Activated CD4-positive, CD25-positive, alpha-beta regulatory T cell treated with anti-CD3 and anti-CD28 coated beads, Interleukin-2, amount 50 U/mL, for 24 hours (primary cell): ENCODE measurements at places on chromosomes 7 and 10.
A peak's percentile ranks its signal among the peaks of the same experiment; 100 is the strongest.

GRCh38 chr10:96229568-96230030 is 41.8 kb downstream of the BLNK start:
- ATAC-seq, result peak; percentile 60

DNA sequence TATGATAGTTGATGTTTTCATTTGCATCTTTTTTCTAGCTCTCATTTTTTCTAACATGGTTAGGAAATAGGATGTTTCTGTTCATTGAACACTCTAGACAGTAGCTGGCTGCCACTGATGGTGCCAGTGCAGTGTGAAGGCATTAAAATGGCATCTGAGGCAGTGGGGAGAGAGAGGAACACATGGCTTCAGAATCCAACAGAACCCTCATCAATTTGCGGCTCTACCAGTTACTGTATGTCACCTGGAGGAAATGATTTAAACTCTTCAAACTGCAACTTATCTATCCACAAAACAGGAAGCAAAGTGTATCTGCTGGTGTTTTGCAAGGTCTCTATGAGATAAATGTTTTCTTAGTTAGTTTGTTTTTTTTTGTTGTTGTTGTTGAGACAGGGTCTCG is 305.2 kb upstream of the PRKCQ start:
- ATAC-seq, result no peak

- no peak for ATAC-seq
Measured at GRCh38 chr10:65213170-65213569, 1692.0 kb downstream of the REEP3 start.

GRCh38 chr7:4281231-4281993 is 400.7 kb upstream of the FOXK1 start:
- ATAC-seq, result no peak

- ATAC-seq, result no peak
Measured at GRCh38 chr10:119714484-119714816, 11.4 kb upstream of the INPP5F start.

DNA sequence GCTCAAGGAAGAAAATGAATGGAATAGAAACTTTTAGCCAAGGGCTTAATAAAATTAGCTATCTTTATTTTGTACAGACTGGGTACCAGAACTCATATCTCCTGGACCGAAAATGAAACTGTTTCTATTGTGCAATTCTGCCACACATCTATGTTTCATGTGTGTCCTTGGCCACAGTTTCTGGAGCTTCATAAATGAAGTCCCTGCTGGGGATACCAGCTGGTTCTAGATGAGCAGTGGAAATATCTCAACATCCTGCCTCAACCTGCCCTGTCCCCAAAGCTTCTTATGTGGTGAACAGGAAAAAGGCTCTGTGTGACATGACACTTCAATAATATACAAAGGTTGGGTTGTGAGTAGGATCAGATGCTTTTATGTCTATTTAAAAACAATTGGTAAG is 310.1 kb upstream of the SORCS1 start:
- ATAC-seq, result no peak

DNA sequence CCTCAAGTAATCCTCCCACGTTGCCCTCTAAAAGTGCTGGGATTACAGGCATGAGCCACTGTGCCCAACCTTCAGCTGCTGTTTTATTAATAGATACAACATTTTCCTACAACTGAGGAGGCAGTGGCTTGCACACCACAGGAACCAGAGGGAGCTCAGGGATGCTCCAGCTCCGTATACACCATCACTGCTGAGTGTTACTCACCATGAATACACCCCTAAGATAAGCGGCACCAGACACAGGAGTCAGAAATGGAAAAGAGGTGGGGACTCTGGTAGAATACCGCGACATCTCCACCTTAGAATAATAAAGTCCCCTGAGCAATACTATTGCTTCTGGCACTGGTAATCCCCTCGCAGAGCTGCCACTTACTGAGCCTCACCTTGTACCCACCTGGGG is 68.7 kb upstream of the PDLIM1 start:
- ATAC-seq, result no peak

- ATAC-seq, result no peak
Measured at GRCh38 chr7:28001896-28002295, 178.7 kb downstream of the JAZF1 start.

DNA sequence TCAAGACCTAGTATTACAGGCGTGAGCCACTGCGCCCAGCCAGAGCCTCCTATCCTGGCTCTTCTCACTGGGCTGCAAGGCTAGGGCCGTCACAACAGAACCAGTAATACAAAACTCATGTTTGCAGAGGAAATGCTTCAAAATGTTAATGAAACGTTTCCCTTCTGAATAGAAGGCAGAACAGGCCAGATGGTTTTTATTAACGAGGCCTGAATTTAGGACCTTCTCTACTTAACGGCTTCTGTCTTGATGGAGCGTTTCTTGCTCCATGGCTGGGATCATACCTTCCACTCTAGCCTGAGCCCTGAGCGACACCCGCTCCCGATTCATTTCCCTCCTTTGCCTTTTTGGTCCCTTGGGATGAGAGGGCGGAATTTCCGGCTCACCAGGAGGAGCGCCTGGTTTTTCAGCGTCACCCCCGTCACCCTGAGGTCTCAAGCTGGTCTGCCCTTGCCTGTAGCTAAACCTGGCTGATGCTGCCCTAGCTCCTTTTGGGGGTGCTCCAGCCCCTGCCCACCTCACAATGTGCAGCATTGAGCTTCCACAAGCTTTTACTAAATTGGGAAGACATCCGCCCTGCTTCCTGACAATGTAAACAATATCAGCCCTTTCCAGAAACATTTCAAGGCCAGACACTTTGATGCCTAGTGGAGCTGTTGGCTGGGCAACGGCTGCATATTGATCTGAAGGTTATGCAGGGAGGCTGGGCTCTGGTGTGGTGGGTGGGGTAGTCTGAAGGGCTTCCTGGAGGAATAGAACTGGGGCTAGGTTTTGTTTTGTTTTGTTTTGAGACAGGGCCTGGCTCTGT is 5.2 kb downstream of the CLIP2 start:
- ATAC-seq, result no peak

DNA sequence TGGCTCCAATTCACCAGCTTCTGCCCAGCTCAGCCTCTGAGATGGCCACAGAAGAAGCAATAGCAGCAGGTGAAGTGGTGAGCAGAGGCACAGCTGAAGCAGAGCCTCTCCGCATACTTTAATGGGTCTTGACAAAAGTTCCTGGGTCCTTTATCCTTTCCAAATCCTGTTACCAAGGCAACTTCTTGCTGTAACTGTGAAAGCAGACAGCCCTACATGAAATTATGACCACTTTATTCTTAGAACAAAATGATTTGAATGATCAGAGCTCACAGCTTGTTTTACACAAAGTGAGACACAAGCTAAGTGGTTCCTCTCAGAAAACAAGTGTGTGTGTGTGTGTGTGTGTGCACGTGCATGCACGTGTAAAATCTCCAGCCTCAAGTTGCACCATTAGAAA is 245.6 kb downstream of the HTR7 start:
- no peak for ATAC-seq

DNA sequence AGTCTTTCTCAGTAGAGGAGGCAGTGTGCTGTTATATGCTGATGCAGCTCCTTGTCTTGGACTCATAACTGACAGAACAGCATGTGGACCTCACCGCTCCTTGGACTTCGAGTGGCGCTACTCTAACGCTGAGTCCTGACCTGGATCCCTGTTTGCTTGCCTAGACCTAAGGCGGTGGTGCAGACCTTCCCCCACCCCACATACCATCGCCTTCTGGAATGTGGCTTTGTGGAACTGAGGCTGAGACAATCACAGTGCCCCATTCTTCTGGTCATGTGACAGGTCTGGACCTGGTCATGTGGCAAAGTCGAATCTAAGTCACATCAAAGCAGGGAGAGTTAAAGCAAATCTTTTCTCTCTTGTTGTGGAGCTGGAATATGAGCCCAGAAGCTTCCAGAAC is 190.7 kb upstream of the MKI67 start:
- ATAC-seq, result no peak

DNA sequence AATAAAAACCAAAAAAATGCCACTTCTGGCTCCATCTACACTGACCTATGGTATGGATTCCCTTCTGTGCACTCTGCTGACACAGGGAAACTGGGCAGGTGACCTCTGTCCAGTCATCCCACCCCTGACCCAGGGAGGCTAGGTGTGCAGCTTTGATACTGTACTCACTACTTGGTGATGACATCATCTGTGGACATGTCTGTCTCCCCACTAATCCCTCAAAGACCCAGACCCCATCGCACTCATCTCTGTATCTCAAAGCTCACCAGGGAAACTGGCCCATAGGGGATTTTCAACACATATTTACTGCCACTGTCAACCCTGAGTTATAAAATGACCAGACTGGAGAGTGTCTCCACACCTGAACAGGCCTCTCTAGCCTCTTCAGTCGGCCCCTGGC is 10.6 kb downstream of the SGMS1 start:
- ATAC-seq, result no peak

DNA sequence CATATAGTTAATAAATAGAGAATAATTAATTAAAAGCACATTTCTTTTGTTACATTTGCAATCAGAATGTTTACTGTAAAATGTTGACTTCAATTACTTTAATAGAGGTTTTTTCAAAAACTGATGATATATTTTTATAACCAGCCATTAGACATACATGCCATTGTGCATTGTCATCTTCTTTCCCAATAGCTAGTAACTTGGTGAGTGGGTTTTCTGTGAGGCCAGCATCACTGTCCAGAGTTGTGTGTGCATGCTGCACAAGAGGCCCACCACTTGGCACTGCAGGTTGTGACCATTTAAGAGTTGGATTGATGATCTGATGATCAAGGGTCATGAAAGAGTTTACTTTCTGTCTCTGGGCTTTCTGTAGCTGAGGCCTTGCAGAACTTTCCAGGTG is 46.5 kb downstream of the TFEC start:
- no peak for ATAC-seq

GRCh38 chr10:49356181-49356580 is 39.7 kb downstream of the DRGX start:
- ATAC-seq, result no peak

GRCh38 chr10:86671985-86672710 is 3.8 kb downstream of the LDB3 start:
- no peak for ATAC-seq

- ATAC-seq, result no peak
Measured at GRCh38 chr7:121382473-121382872, 13.6 kb downstream of the FAM3C start.

- ATAC-seq, result no peak
Measured at GRCh38 chr10:53893061-53893460, 908.0 kb downstream of the PCDH15 start.

DNA sequence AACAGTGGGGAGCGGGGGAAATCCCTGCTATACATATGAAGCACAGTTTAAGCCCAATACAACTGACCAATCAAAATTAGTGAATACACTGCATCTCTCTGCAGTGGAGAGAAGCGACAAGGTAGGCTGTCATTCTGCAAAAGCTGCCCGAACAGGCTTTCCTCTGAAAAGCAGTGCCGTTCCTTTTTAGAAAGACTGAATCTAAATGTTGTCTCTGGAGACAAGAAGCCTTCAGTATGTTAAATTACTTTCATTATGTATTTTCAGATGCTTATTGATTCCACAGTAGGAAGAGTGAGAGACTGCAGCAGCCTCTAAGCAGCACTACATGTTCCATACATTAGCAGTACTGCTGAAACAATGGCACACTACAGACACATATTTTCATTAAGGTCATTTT is at the start of gene GPR22:
GPR22 (plus strand) TSS at position 129 of the 400 bp plus-strand sequence. CDS start 4,004 bp downstream, outside the sequence.
- no peak for ATAC-seq

DNA sequence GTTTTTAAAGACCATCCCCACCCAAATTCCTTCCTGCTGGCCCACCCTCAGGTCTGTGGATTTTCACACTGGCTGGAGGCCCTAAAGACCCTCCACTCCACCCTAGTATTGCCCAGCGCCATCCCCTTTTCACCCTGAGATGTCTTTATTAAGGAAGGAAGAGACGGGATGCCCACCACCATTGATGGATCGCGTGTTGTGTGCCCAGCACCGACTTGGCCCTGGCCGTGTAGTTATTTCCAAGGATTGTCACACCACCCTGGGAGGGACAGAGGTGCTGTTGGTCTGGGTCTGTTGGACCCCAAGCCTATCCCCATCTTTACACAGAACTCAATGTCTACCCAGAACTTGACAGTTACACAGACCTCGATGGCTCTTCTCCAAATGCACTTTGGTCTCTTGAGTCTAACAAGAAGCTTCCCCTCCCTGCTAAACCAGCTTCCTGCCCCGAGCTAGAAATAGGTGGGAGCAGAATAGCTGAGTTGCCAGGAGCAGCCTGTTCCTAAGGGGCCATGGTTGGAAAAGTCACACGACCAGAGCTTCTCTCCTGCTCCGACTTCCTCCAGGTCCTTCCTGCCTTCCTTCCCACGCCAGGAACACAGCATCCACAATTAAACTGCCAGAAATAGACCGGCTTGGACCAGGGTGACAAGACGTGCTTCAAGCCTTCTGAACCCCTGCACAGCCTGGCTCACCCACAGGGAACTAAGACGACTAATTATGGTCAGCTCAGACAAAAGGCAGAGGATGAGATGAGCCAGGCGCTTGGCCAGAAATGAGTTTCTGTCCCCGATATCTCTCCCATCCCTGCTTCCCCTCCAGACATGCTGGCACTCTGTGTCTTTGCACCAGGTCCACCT is 139.5 kb upstream of the CHST15 start:
- ATAC-seq, result no peak

GRCh38 chr7:36951257-36951697 is 227.0 kb upstream of the AOAH start:
- ATAC-seq, result no peak

DNA sequence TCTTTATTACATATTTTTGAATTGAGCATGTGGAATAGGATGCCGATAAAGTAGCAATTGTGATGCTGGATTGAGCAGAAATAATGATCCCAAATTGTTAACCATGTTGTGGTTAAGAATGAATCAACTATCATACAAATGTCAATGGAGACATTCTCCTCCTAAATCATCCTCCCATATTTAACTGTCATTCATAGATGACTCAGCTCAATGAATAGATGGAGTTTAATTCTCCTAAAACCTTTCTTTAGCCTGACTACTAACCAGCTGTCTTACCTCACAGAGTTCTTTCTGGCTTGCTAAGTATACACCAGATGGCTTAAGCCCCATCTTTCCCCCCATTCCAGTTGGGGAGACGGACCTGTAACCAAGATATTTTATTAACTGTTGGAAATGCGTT is 23.4 kb upstream of the NPS start:
- ATAC-seq, result no peak

GRCh38 chr7:6648066-6648814 is 11.1 kb downstream of the ZNF316 start:
- ATAC-seq, result no peak

- no peak for ATAC-seq
Measured at GRCh38 chr10:65042496-65042895, 1521.3 kb downstream of the REEP3 start.

DNA sequence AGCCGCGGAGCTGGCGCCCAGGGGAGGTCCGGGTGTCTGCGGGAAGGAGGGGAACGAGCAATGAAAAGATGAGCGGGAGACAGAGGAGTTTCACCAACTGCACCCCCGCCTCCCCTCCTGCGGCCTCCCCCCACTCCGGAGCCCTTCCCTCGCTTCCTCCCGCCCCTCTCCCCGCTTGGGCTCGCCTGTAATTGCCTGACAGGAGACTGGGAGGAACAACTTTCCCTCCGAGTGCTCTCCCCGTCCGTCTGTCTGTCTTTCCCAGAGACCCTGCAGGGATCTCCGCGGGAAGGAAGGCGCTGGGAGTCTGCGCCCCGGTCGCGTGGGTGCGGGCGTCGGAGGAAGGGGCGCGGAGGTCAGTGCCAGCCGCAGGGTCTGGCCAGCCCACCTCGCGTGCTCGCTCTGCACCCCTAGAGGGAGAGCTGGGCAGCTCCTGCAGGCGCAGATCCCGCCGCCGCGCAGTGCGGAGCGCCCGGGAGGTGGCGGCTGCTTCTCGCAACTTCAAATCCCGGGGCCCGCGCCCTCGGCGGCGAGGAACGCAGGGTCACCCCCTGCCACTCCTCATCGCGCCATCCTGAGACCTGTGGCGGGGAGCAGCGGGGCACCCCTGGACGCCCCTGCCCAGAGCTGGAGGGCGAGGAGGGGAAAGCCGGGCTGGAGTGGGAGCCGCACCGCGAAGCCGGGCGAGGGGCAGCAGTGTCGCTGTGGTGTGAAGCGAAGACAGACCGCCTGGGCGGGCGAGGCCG is 511 bp upstream of the NRP1 start:
- peak; percentile 49 for ATAC-seq
